ENCODE measurements at places on chromosomes 5 and 9.

- DNase-seq = no peak
These were observed 2.1 kb upstream of the SNAPC4 start for GRCh38 chr9:136402067-136402466.

- no peak for DNase-seq
These were observed 2.3 kb upstream of the TNIP1 start for GRCh38 chr5:151083081-151083676.

DNA sequence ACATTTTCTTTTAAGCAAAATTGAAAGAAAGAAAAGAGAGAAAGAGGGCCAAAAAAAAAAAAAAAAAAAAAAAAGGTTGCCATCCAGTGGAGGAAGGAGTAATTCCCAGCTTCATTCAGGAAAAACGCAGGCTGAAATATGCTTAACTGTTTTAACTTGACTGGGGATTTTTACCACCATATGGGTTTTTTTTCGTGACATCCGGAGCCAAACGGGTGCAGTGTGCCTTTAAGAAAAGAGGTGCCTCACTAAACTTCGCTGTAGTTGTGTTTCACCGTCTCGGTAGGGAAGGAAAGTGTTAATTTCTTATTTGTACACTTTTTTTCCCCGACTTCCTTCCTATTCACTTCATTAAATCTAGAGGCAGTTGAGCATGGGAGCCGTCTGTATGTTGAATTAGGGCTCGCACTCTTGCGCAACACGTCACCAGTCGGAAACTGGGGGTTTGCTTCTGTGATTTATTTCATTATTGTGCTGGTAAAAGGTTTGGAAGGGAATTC lies 143.0 kb downstream of the SMARCA2 start:
- DNase-seq = no peak

DNA sequence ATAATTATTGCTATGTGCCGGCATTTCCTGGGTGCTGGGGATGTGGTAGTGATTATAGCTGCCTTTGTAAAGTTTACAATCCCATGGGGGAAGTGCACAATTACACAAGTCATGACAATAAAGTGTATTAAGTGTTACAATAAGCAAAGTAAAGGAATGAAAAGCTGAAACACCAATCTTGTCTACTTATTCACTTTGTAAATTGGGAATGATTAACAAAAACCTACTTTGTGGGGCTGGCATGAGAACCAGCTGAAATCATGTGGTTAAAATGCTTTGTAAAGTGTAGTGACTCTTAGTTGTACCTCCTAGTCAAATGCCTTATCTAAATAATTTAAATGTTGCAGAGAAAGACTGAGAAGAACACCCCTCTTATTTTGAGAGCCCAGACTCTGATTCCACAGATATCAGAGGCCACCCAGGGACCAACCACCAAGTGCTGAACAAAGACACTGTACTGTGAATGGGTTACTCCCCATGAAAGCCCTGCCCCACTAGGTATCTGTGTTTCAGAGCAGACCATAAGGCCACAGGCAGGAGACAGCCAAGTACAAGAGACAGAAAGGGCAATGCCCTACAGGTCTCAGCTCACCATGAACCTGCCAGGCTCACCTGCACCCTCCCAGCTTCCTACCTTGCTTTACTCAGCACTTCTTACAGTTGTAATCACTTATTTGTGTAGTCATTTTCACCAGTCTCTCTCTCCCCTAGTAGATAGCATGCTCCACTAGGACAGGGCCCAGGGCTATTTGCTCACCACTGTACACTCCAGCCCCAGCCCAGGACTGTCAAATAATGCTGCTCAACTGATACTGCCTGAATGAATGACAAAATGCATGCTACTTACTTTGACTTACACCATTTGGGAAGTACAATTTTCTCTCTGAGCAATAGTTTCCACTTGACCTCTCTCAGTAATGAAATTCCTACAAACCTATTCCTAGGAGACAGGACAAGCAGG lies 101.6 kb upstream of the APC start:
- DNase-seq = no peak

GRCh38 chr9:38352530-38353328 lies 39.8 kb upstream of the ALDH1B1 start:
- peak; percentile 25 for DNase-seq

DNA sequence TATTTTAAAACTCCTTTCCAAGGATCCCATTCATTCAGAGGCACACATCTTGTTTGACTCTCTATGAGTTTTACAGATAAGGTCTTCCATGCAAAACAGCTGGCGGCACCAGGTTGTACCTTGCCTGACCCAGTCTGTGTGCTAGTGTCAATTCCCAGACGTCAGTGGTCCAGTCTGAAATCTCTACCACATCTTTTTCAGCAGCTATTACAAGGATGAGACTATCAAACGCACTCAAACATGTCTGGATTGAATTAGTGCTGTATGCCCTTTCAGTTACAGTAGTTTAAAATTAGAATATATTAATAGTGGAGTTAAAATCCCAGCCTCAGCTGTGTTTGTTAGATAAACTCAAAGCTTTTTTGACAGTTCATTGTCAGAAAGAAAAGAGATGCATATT lies 11.7 kb downstream of the CDC14B start:
- DNase-seq = no peak

DNA sequence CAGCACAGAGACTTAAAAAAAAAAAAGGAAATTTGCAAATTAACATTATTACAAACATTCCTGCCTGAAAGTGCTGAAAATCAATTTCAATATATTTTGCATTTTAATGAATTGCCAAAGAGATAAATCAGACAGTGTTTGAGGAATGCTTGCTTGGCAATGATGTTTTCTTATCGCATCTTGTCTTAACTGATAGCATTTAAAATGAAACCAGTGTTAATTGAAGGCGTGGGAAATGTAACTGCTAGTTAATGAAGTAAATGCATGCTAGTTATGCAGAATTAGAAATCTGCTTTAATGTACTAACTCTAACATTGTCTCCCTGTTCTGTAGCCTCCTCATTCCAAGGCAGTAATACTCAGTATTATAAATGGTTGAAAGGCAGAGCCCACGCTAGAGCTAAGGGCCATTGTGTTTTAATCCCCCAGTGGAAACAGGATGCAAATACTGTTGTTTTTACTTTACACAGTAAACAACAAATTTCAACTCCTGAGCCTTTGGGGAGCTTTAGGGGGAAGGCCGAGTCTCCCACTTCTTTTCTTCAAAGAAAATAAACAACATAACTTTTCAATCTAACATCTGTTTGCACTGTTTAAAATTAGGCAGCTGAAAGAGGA lies 586.9 kb downstream of the TLE4 start:
- no peak for DNase-seq

DNA sequence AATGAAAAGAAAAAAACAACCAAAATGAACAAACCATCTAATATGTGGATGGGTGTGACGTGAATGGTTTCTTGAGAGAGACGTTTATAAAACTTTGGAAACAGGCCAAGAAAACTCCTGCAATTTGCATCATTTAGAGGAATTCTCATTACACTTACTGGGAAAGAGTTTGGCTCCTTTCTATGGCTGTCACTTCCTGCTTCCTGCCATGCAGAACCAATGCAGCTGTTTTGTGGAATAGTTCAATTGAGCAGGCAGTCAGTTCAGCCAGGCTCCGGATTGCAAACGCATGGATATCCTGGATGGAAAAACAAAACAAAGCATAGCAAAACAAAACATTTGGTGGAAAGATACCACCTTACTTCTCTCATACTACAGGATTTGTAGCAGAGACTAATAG lies 36.6 kb downstream of the FAM114A2 start:
- no peak for DNase-seq

GRCh38 chr5:9361835-9362234 lies 184.0 kb downstream of the SEMA5A start:
- no peak for DNase-seq

- no peak for DNase-seq
These were observed 447.0 kb downstream of the KIF4B start for GRCh38 chr5:155460501-155460931.

DNA sequence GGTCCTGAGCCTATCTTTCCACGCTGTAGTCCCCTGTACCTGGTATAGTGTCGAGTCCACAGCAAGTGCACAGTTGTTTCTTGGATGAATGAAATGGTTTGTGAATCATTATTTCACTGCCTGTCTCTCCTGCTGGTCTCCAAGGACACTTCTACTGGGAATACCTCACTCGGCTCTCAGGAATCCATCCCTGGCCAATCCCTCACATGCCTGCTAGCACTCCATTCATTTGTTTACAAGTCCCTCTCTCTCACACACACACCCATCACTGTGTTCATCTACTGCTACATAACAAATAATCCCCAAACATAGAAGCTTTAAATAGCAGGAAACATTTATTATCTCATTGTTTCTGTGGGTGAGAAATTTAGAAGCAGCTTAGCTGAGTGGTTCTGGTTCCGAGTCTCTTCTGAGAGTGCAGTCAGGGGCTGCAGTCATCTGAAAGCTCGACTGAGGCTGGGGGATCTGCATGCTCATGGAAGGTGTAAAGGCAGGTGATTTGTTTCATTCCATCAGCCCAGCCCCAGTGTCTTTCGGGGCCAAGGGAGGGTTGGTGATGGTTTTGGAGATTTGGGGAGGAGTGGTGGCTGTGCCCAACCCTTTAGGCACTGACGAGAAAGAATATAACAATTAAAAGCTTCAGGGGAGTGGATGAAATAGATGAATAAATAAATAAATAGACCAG lies 132.7 kb upstream of the IER5L start:
- no peak for DNase-seq

- no peak for DNase-seq
These were observed 60.7 kb downstream of the PRELID2 start for GRCh38 chr5:145774442-145774841.

DNA sequence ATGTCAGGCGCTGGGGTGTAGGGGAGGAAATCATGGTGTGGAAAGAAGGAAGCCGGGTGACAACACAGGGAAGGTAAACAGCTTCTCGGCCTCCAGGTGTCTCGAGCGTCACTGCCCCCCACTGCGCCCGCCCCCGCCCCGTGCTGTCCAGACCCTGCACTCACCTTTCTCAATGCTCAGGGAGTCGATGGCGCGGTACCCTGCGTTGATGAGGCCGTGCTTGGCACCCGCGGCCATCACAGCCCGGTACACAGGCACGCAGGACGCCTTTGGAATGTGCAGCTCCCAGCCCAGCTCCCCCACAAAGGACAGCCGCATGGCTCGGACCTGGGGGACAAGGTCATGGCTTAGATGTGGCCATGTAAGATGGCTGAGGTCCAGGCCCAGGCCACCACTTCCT lies 35.2 kb downstream of the DBH start:
- no peak for DNase-seq

GRCh38 chr5:179258001-179258921 lies 87.0 kb downstream of the ADAMTS2 start:
- DNase-seq = no peak

GRCh38 chr9:134440636-134441226 lies 114.5 kb downstream of the RXRA start:
- no peak for DNase-seq

All from anterior cingulate cortex (tissue), 58 donors.